ENCODE measurements at places on chromosomes 11 and 22.

- DNase-seq: no peak
Measured at GRCh38 chr22:36902143-36902926, 11.1 kb upstream of the CSF2RB start.

DNA sequence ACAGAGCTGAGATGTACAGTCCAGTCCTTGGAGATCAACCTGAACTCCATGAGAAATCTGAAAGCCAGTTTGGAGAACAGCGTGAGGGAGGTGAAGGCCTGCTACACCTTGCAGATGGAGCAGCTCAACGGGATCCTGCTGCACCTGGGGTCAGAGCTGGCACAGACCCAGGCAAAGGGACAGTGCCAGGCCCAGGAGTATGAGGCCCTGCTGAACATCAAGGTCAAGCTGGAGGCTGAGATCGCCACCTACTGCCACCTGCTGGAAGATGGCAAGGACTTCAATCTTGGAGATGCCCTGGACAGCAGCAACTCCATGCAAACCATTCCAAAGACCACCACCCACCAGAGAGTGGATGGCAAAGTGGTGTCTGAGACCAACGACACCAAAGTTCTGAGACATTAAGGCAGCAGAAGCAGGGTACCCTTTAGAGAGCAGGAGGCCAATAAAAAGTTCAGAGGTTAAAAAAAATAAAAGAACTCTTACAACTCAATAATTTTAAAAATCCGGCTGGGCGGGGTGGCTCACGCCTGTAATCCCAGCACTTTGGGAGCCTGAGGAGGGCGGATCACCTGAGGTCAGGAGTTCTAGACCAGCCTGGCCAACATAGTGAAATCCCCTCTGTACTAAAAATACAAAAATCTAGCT lies 69.9 kb upstream of the RTL6 start:
- peak; percentile 18 for DNase-seq

GRCh38 chr11:16776711-16777612 lies 38.5 kb downstream of the C11orf58 start:
- DNase-seq: no peak

- no peak for DNase-seq
Measured at GRCh38 chr11:60951904-60952741, at the start of gene SLC15A3. TSS of gene SLC15A3 (minus strand) at chr11:60952176. CDS start at chr11:60951551, 625 bp downstream.

GRCh38 chr22:24006207-24006913 lies 1.1 kb upstream of the GSTT4 start:
- DNase-seq: no peak

DNA sequence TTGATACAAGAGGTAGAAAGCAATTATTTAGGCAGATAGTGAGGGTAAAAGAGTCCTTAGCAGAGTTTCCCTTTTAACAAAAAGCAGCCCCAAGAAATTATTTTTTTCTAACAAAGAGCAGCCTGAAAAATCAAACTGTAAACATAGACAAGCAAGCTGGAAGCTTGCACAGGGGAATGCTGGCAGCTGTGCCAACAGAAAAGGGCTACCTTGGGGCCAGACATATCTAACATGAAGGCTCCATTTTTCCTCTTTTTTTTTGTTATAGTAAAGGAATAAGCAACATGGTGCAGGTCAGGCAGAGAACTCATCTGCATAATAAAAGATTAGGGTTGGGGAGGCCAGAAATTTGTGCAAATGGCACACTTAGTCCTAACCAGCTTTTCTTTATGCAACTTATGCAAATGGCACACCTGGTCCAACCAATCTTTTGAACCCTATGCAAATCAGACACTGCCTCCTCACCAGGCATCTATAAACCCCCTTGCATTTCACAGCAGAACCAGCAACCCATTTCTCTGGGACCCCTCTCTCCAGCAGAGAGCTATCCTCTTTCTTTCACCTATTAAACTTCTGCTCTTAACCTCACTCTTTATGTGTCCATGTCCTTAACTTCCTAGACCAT lies 41.8 kb downstream of the PDGFD start:
- no peak for DNase-seq

GRCh38 chr11:12287374-12288211 lies 89.8 kb upstream of the PARVA start:
- no peak for DNase-seq

DNA sequence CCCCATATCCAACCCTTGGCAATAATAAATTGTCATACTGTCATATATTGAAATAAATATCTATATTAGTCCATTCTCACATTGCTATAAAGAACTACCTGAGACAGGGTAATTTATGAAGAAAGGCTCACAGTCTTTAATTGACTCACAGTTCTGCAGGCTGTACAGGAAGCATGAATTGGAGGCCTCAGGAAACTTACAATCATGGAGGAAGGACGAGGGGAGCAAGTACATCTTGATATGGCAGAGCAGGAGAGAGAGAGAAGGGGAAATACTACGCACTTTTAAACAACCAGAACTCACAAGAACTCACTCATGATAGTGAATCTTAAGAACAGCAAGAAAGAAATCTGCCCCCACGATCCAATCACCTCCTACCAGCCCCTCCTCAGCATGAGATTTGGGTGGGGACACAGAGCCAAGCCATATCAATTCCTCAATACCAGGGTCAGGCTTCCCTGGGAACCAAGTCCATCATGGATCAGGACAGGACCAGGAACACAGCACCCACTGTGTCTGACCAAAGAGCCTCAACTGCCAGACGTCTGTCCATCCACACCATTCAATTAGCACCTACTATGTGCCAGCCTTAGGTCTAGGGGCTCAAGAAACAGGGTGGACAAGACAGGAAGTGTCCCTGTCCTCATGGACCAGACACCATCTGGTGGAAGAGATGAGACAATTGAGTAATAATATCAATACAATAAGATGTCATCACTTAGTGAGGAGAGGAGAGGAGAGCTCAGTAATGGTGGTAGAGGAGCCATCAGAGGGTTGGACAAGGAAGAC lies 56.9 kb upstream of the TOP3B start:
- DNase-seq: no peak

GRCh38 chr11:95912902-95913560 lies 10.9 kb downstream of the MTMR2 start:
- DNase-seq: no peak

- no peak for DNase-seq
Measured at GRCh38 chr22:31278151-31278621, 14.1 kb downstream of the PIK3IP1 start.

DNA sequence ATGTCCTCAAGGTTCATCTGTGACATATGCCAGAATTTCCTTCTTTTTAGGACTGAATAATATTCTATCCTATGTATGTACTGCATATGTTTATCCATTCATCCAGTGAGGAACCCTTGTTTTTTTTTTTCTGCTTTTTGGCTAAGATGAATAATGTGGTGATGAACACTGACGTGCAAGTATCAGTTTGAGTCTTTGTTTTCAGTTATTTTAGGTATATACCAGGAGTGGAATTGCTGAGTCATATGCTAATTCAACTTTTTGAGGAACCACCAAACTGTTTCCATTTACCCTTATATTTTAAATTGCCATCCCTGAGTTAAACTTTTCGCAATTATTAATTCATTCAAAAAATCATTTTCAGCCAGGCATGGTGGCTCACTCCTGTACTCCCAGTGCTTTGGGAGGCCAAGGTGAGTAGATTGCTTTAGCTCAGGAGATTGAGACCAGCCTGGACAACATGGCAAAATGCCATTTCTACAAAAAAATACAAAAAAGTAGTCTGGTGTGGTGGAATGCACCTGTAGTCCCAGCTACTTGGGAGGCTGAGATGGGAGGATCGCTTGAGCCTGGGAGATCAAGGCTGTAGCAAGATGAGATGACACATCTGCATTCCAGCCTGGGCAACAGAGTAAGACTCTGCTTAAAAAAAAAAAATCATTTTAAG lies 64.2 kb downstream of the MICAL2 start:
- no peak for DNase-seq

GRCh38 chr11:67006029-67006884 lies 16.7 kb upstream of the SYT12 start:
- DNase-seq: no peak

- peak; percentile 46 for DNase-seq
Measured at GRCh38 chr11:3853899-3854659, 1.4 kb upstream of the STIM1 start.

- no peak for DNase-seq
Measured at GRCh38 chr11:91239359-91239758, 985.3 kb upstream of the FAT3 start.

- DNase-seq: no peak
Measured at GRCh38 chr11:130531061-130531460, 82.6 kb downstream of the ADAMTS15 start.

- DNase-seq: no peak
Measured at GRCh38 chr22:48100685-48101417, 1338.4 kb downstream of the TBC1D22A start.

GRCh38 chr11:116108161-116108560 lies 603.9 kb upstream of the CADM1 start:
- DNase-seq: no peak

GRCh38 chr11:110034806-110035205 lies 58.4 kb upstream of the ZC3H12C start:
- no peak for DNase-seq

All from stimulated activated CD4-positive, alpha-beta T cell treated with anti-CD3 and anti-CD28 coated beads, TNF-alpha, amount 100 ng/mL, for 4 hours (primary cell).